ENCODE measurements at places on chromosomes 6 and 20.

DNA sequence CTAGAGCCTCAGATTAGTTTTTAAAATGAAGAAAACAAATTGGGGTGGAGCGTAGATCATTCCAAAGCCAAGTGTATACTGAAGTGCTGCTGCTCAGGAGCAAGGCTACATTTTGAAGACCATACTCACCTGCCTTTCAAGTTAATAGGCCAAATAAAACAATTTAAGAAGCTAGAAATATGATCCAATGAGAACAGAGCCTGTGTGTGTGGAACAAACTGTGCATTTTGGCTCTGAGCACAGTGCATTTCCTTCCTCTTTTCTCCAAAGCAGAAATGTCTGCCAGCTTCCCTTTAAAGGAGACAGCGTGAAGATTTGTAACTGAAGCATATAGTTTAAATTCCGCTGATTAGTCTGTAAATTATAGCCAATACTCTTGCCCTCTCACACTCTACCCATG, 3.2 kb upstream of the IFNGR1 start:
- no peak for DNase-seq

DNA sequence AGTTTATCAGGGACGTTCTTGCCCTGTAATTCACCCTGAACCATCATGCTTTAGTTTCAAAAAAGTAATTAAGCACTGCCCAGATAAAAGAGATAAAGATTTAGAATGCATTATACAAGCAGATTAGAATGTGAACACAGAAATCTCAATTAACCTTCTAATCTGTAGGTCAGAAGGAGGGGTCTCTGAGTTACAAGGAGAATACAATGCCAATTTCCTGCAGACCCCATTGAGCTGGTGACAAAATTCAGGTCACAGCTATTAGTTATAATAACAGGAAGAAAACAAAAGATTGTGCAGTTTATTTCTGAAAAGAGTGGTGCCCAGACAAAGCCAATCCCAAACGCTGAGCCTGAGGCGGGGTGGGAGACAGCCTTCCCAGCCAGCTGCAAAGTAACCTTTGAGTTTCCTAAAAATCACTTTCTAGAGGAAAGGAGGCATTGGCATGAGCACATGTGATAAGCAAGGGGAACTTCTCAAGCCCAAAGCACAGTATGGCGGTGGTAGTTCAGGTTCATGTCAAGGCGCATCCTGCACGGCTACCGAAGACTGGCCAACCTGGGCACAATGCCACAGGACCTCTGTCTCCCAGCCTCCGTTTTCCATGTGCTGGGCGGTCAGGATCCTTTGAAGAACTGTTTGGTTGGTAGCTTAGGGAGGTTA, 192.5 kb downstream of the TTLL2 start:
- DNase-seq = no peak

DNA sequence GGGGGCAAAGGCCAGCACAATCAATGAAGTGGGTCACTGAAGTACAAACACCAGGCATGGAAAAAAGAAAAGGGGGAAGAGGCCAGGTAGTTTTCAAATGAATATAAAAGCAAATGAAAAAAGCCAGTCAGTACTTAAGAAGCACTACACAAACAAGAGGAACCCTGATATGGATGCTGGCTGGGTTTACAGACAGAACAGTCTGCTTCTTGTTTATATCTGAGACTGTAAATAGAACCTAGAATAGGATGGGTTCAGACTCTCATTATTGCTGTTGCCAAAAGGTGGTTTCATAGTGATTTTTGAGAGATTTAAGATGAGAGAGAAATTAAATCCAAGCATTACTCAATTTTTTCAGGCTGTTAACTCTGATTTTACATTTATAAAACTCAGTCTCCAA, 24.1 kb downstream of the USP45 start:
- no peak for DNase-seq

DNA sequence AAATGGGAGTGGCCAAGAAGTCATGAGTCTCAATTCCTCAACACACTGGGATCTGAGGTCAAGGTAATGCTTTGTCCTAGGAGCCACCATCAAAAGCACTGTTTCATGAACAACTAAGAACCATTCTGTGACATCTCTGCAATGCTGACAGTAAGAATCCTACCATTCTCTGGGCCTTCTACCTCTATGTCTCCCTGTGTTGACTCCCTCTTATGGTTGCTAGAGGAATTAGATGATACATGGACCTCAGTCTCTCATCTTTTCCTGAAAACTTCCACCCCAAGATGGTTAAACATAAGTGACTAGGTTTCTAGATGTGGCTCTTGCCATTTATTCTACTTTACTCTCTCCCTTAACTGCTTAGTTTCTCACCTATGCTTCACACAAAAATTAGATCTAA, 9.1 kb downstream of the MTRF1L start:
- DNase-seq = peak; percentile 35

GRCh38 chr6:5778317-5778857, 228.3 kb downstream of the NRN1 start:
- no peak for DNase-seq

DNA sequence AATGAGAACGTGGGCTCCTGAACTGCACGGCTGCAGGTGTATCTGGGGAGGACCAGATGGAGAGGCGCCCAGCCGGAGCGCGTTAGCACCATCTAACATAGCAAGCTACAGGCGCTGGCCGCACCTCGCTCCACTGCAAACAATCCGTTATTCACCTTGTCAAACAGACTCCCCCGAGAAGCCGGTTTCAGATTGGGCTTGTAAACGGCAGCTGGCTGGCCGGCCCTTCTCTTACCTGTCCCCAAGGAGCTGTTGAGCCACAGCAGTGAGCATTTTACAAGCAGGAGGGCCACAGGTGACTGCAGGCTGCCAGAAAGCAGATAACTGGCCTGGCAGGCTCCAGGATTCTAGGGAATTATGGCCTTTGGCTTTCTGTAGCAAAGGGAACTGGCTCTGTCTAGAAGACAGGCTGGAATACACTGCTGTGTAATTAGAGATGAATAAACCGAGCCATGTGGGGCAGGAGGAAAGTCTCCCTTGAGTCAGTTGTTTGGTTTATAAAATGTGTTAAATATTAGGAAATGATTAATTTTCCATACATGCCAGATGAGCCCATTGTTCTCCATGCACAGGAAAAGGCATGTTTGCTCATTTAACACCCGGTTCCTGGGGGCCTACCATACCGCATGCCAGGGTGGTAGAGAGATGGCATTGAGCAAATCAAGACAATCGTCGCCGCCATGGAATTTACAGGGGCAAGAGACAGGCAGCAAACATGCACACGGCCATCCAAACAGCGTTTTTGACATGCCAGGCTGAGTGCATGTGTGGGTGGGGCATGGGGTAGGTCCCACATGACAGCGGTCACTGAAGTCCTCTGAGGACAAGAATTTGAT, 159.3 kb downstream of the NFATC2 start:
- DNase-seq = no peak

- DNase-seq = no peak
These were observed 42.0 kb downstream of the DOK5 start for GRCh38 chr20:54517241-54517975.

GRCh38 chr6:36613200-36613995, 19.2 kb downstream of the SRSF3 start:
- no peak for DNase-seq

- DNase-seq = no peak
These were observed 6.0 kb upstream of the VEGFA start for GRCh38 chr6:43763812-43764522.

GRCh38 chr6:3326184-3326971, 67.6 kb downstream of the PSMG4 start:
- DNase-seq = no peak

DNA sequence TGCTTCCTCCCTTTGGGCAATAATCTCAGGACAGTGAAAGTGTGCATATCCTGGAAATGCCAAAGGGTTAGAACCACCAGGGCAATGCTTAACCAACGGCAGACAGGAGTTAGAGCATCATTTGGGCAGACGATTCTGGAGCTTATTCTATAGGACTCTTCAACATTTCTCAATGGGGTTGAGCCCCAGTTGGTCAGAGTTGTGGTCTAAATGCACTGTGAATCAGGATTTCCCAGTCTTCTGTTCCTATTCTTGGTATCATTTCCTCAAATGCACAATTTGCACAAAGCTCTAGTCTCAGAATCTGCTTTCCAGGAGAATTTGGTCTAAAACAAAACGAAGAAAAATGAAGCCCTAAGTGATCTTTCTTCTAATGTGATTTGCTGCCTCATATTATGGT, 389.6 kb upstream of the JAG1 start:
- DNase-seq = no peak

- no peak for DNase-seq
These were observed 63.4 kb downstream of the RREB1 start for GRCh38 chr6:7171119-7171518.

DNA sequence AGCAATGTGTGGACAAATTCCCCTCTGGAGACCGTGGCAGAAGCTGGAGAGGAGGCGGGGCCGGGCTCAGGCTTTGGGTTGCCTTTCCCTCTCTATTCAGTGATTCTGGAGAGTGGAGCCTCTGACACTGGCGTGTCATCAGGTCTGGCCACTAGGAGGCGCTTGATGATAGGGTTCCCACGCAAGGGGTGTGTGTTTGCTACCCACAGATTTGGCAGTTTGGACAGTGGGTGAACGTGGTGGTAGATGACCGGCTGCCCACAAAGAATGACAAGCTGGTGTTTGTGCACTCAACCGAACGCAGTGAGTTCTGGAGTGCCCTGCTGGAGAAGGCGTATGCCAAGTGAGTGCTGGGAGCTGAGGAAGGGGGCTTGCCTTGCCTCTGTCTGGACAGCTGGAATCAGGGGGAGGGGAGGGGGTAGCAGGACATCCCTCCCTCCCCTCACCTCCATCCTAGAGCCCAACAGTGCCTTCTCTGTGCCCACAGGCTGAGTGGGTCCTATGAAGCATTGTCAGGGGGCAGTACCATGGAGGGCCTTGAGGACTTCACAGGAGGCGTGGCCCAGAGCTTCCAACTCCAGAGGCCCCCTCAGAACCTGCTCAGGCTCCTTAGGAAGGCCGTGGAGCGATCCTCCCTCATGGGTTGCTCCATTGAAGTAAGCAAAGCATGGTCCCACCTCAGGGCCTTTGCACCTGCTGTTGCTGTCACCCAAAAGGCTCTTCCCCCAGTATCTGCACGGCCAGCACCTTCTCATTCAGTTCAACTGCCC, 14.3 kb downstream of the CAPN11 start:
- DNase-seq = peak; percentile 77

DNA sequence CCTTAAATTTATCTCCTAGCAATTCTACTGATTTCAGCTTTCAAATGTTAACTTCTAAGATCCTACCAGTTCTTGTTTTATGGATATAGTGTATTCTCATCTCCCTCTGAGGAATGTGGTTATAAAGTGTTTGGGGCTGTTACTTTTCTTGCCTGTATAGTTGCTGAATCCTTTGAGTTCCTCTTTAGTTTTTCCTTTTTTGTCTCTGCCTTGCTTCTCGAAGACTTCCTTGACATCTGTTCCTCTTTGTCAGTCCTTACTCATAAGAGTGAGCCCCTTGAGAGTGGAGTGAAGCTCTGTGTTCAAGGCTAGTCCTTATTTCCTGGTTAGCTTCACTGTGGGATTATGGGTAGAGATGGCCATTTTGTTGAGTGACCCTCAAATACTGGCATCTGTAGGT, 84.6 kb downstream of the ELOVL4 start:
- no peak for DNase-seq

- no peak for DNase-seq
These were observed 46.4 kb downstream of the PDYN start for GRCh38 chr20:1947535-1947846.

DNA sequence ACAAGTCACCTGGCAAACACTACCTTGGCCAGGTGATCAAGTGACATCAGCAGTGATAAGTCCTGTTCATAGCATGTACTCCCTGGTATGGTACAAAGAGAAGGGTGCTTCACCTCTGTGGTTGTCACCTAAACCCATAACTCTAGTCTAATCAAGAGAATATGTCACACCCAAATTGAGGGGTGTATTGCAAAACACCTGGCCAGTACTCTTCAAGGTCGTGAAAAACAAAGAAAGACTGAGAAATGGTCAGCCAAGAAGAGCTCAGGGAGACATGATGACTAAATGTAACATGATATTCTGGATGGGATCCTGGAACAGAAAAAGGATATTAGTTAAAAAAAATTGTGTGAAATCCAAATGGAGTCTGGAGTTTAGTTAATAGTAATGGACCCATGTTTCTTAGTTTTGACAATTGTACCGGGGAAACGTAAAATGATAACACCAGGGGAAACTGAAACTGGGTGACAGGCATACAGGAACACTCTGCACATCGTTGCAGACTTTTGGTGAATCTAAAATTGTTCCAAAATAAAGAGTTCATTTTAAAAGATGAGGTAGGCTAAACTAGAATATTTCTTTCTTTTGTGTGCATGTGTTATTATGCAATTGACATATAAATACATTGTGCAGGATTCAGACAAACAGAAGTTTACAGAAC, 262.0 kb downstream of the CDC5L start:
- DNase-seq = no peak

DNA sequence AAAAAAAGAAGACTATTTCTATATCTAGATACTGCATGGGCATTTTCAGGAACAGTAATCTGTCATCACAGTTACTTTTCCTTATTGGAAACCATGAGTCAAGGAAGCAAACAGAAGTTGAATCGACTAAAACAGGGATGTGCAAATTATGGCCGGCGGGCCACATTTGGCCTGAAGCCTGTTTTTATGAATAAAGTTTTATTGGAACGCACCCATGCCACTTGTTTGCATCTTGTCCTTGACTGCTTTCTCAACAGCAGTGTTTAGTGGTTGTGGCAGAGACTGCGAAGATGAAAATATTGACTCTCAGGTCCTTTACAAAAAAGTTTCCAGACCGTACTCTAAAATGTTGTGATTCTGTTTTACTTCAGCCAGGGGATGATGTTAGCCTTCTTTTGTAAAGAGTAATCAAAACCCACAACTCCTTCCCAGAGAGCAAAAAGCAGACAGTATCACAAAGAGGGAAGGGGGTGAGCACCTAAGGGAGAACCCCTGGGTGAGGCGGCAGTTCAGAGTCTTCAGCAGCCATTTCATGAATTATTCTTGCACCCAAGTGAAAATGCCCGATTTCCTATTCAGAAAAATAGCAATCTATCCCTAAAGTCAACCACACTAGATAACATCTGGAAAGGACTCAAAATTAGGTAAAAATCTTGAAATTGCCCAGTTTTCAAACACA, 190.4 kb downstream of the MYLK4 start:
- DNase-seq = no peak

DNA sequence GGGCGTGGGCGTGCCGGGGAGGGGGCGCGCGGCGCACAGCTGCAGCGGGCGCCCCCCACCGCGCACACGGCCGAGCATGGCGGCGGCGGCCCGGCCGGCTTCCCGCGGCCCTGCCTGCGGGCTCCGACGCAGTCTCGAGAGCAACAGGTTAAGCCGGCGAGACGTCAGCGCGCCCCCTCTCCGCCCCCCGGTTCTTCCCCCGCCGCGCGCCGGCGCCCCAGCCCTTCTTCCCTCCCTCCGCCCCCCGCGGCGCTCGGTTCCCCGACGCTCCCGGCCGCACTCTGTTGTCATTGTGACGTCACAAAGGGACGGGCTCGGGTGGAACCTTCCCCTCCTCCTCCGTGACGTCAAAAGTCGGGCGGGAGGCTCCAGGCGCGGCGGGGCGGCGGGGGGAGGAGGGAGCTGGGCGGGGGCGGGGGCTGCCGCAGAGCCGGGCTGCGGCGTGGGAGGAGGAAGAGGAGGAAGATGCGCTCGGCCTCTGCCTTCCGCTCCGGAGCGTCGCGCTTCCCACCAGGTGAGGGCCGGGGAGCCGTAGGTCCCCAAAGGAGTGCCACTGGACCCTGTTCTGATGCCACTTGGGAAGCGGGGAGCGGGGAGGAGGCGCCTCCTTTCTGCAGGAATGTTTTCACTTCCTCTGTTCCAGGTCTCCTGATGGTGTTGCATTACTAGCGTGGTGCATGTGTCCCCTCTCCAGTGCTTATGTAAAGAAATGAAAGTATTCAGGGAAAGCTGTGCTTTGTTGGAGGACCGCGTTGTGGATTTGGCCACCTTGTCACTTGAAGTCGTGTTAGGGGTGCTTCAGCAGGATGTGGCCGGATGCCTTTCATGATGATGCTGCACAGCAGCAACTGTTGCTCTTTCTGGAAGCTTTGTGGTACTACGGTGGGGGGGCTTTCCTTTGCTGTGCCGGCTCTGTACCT, 2.8 kb downstream of the JARID2 start:
- peak; percentile 98 for DNase-seq
